HepG2 (cell line): ENCODE measurements at places on chromosomes 3 and 15. TPM values are rescaled to one million over a fixed set of nuclear protein-coding genes. Genes with fewer than 3 reads are reported as not detected.
A peak's percentile ranks its signal among the peaks of the same experiment; 100 is the strongest.

Gene ZNF860
- total RNA-seq, result 0.55 and 0.66 TPM in 2 replicates

Gene ZBTB20
- 7.7 and 8.8 TPM in 2 replicates for total RNA-seq

Gene IQCH
- total RNA-seq, result 0.48 and 0.55 TPM in 2 replicates

Gene SI
- total RNA-seq, result not detected in 2 replicates

Gene ANKDD1A
- 0.11 TPM in 2 replicates for total RNA-seq

Gene CCPG1
- 15.9 and 19.5 TPM in 2 replicates for total RNA-seq

Gene PLCB2
- not detected in 2 replicates for total RNA-seq

Gene LRRC31
- not detected in 2 replicates for total RNA-seq

Gene TTLL13
- total RNA-seq, result 0.29 TPM in 1 of 2 replicates, not detected in the other

DNA sequence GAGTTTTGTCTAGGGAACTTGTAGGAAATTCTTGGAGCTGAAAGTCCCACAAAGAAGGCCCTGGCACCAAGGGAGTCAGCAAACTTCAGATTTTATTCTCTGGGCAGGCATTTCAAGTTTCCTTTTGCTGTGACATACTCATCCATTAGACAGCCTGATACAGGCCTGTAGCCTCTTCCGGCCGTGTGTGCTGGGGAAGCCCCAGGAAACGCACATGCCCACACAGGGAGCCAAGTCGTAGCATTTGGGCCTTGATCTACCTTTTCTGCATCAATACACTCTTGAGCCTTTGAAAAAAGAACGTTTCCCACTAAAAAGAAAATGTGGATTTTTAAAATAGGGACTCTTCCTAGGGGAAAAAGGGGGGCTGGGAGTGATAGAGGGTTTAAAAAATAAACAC is 15.0 kb downstream of the TIGIT start:
- DNase-seq, result no peak

DNA sequence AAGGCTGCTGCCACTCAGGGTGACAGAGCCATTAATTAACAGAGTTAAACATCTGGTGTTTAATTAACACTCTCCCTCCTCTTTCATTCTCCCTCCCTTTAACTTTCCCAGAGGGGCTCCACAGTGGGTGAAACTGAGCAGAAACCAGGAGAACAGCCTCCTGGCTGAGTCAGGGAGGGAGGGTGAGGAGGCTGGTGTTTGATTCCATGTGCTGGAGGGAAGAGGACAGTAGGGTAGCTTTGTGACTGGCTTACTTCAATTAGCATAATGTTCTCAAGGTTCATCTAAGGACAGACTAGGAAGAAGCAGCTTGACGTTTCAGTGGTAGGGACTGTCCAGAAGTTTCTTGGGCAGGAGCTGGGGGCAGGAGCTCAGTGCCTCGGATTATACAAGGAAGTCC is 62.8 kb downstream of the SEMA5B start:
- DNase-seq, result no peak

- no peak for DNase-seq
Observed at GRCh38 chr3:105811518-105812193, 57.2 kb downstream of the CBLB start.

GRCh38 chr3:42705962-42706585 is 3.5 kb upstream of the HHATL start:
- DNase-seq, result no peak

DNA sequence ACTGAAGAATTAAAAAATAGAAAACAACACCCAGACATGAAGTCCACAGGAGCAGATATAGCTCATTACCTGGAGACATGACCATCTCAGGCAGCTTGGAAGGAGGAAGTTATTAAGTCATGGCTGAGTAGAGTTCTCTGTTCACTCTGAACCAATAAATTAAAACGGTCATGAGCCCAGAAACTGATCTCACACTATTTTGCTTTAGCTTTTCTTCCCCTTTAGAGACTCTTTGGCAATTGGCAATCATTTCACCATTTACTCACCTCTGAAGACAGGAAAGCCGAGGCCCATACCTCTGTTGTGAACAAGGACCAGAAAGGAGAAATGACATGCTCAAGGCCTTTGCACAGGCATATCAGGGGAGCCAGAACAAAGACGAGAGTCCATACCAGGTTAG is 26.6 kb downstream of the CLDN18 start:
- DNase-seq, result no peak

- DNase-seq, result peak; percentile 86
Observed at GRCh38 chr3:65406470-65406869, 632.2 kb downstream of the MAGI1 start.

GRCh38 chr3:54988838-54989630 is 61.2 kb upstream of the LRTM1 start:
- DNase-seq, result no peak

DNA sequence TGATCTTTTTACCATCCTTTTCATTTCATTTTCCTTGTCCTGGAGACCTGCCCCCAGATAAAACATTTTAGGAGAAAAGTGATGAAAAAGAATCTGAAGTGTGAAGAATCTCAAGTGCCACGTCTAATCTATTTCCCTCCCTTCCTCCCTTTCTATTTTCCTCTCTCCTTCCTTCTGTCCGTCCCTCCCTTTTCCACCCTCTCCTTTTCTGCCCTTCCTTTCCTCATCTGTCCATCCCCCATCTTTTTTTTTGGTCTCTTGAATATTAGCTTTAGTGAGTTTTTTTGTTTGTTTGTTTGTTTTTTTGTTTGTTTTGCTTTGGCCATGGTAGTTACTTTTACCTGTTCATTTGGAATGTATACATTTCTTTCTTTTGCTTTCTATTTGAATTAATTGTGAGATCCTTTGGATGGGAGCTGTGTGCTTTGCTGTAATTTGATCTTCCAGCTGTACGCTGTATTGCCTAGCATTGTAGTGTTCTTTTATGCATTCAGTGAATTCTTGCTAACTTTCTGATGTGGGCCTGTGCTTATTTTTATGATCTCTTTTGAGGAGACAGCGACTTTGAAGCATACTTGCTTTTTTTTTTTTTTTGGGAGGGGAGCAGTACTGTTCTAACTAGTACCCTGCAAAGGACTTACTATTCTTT is 19.2 kb downstream of the CDIN1 start:
- no peak for DNase-seq

- DNase-seq, result peak; percentile 81
Observed at GRCh38 chr3:195031574-195032003, 239.4 kb downstream of the XXYLT1 start.

DNA sequence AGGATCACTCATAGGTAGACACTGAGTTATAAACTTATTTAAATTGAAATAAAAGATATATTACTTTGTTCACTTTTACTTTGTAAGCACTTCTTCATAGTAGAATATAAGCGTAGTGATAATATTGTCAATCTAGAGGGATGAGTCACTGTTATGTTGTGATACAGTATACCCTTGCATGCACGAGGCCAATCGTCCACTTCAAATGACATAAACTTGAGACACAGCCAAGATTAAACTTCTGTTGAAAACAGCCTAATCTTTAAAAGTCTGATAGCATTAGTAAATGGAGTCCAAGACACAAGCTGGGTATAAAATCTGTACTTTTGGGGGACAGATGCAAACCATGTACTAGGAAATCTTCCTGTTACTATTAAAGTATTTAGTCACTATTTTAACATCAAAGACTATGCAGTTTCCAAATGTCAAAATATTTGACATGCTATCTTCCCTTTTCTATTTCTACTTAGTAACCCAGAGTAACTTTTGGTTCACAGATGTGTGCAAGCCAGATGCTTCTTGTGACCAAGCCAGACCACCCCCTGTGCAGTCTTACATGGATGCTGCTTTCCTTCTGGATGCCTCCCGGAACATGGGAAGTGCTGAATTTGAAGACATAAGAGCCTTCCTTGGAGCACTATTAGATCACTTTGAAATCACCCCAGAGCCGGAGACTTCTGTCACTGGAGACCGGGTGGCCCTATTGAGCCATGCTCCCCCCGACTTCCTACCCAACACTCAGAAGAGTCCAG is 85.3 kb downstream of the PIK3R4 start:
- no peak for DNase-seq

- no peak for DNase-seq
Observed at GRCh38 chr15:63319065-63319464, 41.7 kb downstream of the APH1B start.

- DNase-seq, result peak; percentile 22
Observed at GRCh38 chr15:33021806-33022389, 172.6 kb downstream of the FMN1 start.

GRCh38 chr3:82376883-82377282 is 615.4 kb upstream of the GBE1 start:
- no peak for DNase-seq

DNA sequence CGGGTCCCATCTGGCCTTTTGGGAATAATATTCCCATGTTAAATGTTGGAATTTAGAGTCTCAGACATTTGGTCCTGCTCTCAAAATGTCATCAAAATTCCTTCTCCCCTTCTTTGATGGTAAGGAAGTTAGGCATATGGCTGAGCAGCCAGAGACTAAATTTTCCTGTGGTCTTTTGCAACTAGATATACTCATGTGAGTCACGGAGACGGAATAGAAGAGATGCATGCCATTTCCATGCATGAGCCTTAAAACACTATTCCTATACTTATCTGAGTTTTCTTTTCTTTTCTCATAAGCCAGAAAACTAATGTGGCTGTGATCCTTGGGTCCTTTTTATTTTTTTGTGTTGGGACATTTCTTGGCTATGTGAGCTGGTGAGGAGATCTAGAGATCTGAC is 105.3 kb downstream of the NR2F2 start:
- no peak for DNase-seq

GRCh38 chr15:94135486-94136147 is 95.7 kb upstream of the MCTP2 start:
- no peak for DNase-seq

DNA sequence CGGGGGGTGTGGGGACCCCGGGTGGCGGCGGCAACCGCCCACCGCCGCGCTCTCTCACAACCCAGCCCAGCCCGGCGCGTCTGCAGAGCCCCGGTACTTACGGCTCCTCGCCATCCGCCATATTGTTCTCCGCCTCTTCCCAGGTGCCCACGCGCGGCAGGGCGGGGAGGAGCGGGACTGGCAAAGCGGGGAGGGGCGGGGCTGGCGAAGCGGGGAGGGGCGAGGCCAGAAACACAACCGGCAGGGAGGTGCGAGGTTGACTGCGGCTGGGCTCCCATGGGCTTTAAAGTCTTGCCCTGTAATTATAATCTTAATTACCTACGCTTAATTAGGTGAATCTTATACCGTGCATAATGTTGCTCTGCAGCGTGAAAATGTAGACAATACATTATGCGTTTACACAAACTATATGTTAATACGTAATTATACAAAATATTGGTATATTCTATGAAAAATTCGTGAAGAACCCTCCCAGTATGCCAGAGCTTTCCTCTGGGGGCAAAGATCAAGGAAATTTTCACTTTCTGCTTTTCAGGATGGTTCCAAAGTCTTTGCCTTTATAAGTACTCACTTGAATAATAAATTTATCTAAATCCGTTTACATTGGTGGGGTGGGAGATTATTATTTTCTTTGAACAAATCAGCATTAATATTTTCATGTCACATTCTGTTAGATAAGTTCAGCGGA is at the start of gene UBA3:
Gene UBA3, minus strand, starts transcription at position 133 of the 688 bp plus-strand sequence. Its CDS starts 12 bp downstream, at position 121.
- DNase-seq, result peak; percentile 76

DNA sequence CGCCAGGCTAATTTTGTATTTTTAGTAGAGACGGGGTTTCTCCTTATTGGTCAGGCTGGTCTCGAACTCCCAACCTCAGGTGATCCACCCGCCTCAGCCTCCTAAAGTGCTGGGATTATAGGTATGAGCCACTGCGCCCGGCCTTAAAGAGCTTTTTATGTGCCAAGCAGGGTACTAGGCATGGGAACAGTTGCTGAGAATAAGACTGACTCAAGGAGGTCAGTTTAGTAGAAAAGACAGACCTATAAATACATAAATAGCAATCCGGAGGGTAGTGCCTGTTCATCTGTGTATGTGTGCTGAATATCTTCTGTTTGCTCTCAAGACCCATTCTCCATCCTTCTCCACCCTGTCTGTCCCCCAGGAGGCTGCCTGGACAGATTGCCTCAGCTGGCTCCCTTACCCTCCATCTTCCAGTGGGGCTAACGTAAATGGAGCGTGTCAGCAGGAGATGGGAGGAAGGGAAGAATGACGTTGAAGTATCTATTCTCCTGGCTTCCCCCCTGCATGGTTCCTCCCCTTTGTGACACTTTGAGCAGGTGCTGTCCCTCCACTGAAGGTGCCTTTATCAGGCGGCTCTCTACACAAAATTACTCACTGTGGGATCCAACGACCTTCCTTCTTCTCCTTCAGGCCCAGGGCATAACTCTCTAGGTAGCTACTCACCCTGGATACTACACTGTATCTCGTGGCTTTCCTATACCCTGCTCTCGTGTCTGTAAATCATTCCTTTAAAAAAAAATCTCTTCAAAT is 31.1 kb downstream of the FBXO40 start:
- no peak for DNase-seq
